Glomerular endothelial cell (primary cell): ENCODE measurements at places on chromosomes 7 and 10.

DNA sequence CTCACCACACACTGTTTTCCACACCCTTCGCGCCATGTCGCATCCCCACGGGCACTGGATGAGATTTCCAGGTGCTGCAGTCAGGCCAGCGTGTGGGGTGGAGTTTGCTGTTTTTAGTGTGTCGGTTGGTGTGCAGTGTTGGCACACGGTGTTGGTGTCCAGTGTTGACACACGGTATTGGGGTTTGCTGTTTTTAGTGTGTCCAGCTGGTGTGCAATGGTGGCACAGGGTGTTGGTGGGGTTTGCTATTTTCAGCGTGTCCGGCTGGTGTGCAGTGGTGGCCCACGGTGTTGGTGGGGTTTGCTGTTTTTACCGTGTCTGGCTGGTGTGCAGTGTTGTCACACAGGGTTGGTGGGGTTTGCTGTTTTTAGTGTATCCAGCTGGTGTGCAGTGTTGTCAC is 20.1 kb upstream of the PRKAR1B start:
- no peak for DNase-seq

DNA sequence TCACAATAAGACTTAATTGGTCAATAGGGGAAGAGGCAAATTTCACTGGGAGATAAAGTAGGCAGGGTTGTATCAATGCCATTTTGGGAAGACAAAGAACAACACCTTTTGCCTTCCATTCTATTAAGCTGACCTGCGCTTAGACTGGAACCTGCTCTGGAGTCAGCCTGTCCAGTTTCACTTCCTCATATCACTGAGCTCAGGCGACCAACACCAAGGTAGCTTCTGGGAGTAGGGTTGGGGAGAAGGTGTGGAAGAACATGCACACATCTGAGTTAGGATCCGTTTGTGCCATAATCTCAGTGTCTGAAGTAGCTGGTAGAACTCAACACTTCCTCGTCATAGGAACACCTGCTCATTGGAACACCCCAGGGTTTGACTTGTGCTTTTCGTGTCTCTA is 527.4 kb upstream of the IGFBP3 start:
- no peak for DNase-seq

GRCh38 chr10:63376560-63377304 is 89.0 kb downstream of the JMJD1C start:
- DNase-seq = no peak

DNA sequence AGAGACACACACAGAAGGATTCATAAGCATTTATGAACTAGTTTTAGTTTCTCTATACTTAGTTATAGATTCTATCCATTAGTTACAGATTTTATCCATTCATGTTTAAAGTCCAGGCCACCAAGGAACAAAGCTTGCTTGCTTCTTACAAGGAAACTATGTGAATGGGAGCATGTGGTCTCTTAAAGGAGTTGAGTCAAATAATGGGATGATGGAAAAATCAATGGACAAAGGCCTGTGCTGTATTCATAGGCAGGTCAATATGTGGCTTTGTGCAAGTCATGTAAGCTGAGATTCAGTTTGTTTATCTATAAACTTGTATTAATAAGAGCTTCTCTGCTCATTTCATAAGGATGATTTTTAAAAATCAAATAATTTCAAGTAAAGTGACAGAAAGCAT is 172.8 kb upstream of the CDK1 start:
- DNase-seq = no peak

DNA sequence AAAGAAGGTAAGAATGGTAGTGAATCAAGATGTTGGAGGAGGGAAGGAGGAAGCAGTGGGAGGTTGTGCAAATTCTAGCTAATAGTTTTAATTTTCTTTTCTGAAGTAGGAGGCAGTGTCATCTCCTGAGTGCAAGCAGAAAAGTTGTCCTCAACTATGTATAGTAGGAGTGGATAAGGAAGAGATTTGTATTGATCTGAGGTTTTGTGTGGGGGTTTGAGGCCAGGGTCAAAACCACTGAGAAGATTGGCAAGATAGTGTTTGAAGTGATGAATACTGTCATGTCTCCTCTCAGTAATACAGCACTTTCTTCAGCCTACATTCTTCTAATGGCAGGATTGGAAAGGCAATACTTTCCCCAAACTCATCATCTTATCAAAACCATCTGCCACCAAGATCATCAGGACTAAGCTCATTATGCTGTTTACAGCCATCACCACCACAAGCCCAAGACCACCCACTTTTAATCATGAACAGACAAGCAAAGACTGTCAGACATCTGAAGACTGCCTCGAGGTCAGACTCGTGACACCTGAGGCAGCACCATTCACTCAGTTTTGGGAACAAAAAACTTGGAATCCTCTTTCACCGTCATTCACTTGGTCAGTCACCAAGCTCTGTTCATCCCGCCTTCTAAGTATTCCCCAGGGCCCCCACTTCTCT is 1.5 kb upstream of the MIOS start:
- no peak for DNase-seq

- DNase-seq = no peak
Measured at GRCh38 chr7:133846203-133846945, 280.8 kb upstream of the LRGUK start.

DNA sequence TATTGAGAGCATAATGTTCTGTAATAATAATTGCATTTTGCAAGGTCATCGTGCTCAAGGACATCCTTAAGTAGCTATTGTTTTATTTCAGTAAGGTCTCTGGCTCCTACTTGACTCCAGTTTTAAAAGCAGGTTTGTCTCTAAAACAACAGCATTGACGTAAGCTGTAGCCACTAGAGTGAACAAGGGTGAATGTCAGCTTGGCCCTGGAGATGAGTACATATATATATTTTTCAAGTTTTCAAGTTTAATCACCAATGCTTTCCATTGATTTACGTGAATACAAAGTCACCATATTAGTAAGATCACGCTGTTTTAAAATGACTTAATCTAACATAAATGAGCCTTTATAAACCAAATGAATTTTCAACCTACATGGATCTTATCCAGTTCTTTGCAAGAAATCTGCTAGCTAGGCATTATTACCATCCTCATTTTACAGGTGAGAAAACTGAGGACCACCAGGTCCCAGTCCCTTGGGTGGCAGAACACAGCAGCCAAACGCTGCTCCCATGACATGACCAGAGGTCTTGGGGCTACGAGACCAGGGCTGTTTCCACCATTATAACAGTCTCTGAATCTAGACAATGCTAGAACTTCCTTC is 57.2 kb upstream of the ELMO1 start:
- DNase-seq = no peak

GRCh38 chr10:5906651-5907050 is 16.6 kb downstream of the FBH1 start:
- DNase-seq = no peak

DNA sequence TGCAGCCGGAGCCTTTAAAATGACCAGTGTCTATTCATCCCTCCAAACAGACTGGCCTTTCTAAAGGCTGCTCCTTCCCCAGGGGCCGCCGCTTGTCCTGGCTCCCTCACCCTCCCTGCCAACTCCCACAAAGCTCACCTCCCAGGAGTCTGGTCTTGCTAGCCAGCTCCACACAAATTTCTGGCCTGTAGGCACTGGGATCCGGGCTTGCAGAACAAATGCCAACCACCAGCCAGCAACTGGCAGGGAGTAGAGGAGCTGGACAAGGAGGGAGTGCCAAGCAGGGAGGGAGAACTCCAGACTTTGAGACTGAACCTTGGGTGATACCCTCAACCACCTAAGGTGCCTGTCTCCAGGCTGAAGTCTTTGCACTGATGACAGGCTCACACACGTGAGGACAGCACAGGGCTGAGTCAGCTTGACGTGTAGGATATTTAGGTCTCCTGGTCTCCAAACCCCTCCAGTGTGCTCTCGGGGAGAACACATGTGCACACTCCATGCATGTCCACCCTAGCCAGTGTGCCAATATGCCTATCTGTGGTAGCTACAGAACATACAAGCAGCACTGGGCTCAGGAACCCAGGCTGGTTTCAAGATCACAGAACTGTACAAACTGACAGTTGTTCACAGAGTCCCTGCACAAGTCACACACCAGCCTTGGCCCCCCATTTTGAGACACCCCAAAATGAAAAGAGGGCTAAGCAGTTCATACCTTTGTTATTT is 6.0 kb downstream of the PAX2 start:
- no peak for DNase-seq

DNA sequence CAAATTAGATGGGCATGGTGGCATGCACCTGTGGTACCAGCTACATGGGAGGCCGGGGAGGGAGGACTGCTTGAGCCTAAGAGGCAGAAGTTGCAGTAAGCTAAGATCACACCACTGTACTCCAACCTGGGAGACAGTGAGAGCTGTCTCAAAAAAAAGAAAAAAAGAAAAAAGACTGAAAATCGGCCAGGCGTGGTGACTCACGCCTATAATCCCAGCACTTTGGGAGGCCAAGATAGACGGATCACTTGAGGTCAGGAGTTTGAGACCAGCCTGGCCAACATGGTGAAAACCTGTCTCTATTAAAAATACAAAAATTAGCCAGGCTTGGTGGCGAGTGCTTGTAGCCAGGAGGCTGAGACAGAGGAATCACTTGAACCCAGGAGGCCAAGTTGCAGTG is 11.9 kb downstream of the RNF216 start:
- DNase-seq = no peak

DNA sequence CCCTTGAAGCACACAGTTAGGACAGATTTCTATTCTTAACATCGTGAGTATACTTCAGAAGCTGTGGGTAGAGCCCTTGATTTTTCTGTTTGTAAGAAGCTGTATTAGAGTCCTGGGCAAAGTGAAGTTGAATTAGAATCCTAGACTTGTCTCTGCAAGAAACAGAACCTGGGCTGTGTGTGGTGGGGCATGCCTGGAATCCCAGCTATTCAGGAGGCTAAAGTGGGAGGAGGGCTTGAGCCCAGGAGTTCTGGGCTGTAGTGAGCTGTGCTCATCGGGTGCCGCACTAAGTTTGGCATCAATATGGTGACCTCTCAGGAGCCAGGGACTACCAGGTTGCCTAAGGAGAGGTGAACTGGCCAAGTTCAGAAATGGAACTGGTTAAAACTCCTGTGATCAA is 183.4 kb downstream of the GNAI1 start:
- no peak for DNase-seq

- no peak for DNase-seq
Measured at GRCh38 chr10:113991091-113991860, 52.4 kb upstream of the ADRB1 start.

DNA sequence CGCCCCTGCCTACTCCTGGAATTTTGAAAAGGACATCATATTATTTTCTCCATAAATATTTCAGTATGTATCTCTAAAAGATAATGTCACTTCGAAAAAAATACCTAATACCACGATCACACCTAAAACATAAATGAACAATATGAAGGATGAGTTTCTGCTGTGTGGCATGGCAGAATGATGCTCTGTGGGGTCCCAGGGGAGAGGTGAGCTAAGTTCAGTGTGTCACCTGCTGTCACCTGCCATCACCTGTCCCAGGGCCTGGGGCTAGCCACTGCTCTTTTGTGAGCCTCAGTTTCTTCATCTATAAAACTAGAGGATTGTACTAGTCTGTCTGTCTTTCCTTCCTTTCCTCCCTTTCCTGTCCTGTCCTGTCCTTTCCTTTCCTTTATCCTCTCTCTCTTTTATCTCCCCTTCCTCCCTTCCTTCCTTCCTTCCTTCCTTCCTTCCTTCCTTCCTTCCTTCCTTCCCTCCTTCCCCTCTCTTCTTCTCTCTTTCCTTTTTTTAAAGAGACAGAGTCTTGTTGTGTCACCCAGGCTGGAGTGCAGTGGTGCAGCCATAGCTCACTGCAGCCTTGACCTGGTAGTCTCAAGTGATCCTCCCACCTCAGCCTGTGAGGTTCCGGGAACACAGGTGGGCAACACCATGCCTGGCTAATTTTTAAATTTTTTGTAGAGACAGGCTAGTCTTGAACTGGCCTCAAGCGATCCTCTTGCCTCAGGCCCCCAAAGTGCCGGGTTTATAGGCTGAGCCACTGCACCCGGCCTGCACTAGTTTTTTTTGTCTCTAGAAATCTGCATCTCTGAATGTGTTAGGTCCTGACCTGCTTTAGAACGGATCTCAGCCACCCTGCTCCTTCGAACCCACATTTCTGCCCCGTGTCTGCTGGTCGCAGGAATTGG is 43.1 kb downstream of the CUX1 start:
- no peak for DNase-seq

- no peak for DNase-seq
Measured at GRCh38 chr7:45638916-45639315, 64.7 kb downstream of the ADCY1 start.

DNA sequence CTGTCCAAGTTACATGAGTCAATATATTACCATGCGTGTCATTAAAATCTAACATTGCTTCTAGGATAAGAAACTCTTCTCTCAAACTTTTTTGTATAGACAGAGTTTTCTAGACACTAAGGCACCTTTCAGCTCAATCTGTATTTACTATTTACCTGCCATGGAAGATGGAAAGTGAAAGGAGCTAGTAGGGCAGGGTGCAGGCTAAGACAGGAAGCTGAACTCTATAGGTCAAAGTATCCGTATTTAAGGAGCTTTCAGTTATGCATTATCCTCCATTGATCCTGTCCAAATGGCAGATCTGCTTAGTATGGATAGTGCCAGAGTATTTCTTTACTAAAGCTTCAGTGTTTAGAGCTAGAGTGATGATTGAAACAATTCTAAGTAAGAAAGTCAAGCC is 612.8 kb downstream of the IPMK start:
- DNase-seq = no peak

DNA sequence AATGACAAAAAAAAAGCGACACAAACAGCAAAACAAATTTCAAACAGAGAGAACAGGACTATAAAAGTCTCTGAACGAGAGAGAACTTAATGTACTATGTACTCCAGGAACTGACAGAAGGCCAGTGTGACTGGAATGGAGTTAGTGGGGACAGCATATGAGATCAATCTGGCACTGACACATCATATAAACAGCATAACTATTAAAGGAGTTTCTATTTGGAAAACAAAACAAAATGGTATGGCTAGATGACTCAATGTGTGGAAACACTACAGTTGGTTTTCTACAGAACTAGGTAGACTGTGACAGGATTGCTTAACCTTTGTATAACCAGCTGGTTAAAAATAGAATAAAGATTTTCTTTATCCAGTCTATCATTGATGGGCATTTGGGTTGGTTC is 232.9 kb upstream of the KAT6B start:
- no peak for DNase-seq

DNA sequence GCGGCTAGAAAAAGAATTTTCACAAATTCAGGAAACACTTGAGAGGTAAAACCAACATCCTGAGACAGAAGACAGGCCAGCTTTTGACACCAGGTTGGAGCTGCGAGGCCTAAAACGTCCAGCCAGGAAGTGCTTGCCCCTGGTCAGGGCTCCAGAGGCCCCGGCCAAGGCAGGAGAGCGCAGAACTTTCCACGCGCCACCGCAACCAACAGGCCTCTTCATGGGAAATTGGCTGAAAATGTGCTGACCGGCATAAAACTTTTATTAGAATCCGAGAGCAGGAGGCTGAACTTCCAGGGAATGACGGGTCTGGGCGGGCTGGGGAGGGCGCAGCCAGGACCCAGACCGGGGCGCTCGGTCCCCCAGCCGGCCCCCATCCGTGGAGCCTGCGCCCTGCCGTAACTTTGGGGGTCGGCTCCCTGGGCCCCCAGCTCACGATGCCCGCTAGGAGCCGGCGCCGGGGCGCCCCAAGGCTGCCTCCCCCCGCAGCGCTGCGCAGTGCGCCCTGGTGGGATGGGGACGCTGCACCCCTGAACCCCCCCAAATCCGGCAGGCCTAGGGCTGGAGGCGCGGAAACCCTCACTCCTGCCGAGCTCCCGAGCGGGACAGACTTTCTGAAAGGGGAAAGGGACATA is 414.0 kb upstream of the MKI67 start:
- DNase-seq = no peak
